ENCODE measurements at places on chromosomes 4 and X.

GRCh38 chr4:184453365-184454160, 20.8 kb downstream of the IRF2 start:
- no peak for DNase-seq

GRCh38 chr4:108171339-108172230, 2.9 kb upstream of the LEF1 start:
- peak; percentile 27 for DNase-seq

DNA sequence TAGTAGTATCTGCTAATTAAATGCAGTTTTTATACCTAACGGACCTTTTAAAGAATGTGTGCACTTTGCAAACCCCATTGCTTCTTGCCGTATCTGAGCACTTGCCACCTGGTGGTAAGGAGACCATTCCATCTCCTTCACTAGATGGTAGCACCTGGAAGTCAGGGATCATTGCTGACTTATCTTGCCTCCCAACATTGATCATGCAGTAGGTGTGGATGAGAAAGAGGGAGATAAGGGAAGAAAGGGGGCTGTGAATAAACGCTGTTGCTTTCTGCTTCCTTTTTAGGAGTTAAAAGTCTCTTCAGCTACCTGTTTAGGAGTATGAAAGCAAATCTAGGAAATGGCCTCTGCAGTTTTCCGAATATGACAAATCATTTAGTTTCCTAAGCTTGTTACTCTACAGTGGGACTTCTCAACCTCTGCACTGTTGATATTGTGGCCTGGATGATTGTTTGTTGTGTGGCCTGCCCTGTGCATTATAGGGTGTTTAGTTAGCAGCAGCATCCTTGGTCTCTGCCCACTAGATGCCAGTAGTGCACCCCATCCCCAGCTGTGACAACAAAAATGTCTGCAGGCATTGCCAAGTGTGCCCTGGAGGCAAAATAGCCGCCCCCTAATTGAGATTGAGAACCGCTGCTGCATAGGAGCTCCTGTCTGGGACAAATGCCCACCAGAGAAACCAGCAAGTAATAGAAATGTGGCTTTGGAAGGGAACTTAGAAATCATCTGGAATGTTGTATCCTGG, 38.8 kb downstream of the GAB1 start:
- peak; percentile 27 for DNase-seq

DNA sequence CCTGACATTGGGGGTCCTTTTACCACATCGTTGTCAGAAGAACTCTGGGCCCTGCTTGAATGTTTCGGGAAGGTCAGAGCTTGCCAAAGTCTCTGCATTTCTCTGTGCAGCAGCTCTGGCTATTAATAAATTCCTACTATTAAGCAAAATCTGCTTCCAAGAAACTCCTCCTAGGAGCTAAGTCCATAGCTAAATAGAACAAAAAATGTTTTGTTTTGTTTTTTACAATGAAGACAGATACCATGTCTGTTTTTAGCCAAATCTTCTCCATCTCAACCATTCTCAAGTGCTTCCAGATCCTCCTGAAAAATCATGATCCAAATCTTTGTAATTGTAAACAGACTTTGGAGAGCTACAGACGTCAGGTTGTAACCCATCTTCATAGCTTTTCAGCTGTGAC, 161.6 kb downstream of the SPATA18 start:
- no peak for DNase-seq

DNA sequence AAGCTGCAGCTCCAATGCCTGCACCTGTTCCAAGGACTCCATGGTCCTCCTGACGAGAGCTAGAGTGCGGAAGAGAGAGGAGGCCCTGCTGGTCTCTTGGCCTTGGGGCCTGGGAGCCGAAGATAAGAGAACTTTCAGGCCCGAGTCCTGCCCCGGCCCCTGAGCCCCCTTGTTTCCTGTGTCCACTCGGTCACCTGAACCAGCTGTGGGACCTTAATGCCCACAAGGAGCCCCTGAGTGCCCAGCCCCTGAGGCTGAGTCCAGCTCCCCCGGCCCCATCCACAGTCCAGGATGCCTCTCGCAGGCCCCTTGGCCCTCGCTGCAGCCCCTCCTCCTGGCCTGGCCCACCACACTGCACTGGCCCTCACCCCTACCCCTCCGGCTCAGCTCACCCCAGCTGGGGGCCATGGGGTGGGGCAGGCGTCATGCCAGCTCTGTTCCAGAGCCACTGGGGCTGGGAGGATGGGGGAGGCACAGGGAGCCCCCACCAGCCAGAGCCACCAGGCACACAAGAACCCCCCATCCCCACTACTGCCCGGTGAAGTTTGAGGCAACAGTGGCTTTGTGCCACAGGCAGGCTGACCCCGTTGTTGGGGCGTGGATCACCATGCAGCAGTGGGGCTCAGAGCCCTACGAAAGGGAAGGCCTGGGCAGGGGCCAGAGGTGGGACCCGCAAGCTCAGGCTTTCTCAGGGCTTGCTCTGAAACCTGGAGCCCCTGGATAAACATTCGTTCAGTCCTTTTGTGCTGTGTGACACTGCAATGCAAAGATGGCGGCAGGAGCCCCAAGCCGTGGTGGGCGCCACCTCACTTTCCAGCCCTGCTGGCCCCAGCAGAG, 14.1 kb downstream of the NAT8L start:
- peak; percentile 11 for DNase-seq

Data from glutamatergic neuron (in vitro differentiated cells).